NT2/D1 (cell line): ENCODE measurements at places on chromosomes 6 and 20.

DNA sequence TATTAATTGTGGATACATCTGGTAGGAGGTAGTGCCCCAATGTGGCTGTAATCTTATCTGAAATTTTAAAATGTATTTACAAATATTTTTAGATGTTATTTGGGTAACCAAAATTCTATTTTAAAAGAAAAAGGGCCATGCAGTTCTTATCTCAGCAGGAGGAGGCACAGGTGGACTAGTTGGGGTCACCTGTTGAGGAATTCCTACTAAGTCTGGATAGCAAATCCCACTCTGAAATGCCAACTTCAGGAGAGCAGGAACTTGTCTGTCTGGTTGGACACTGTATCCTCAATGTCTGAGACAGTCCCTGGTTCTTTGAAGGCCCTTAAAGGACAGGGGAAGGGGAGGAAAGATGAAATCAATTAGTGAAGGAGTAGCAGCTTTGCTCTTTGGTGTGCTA lies 82.6 kb downstream of the EYA2 start:
- DNase-seq, result no peak

GRCh38 chr6:25060522-25060921 lies 124.8 kb upstream of the RIPOR2 start:
- no peak for DNase-seq

DNA sequence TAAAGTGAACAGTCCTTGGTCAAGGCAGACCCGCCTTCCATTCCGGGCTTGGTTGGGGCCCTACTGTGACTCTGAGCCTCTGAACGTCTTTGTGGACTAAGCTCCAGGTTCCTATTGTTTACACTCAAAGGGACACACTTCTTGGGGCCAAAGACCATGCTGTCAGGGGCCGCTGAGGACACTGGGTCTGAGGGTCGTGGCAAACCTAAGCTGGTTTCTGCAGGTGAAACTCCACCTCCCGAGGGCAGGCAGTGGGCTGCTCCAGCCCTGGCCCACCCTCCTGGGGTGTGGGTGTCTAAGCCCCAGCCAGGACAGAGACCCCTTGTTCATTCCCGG lies 43.1 kb downstream of the DSTN start:
- DNase-seq, result no peak

- DNase-seq, result no peak
Measured at GRCh38 chr20:47380481-47380880, 24.0 kb upstream of the ZMYND8 start.

DNA sequence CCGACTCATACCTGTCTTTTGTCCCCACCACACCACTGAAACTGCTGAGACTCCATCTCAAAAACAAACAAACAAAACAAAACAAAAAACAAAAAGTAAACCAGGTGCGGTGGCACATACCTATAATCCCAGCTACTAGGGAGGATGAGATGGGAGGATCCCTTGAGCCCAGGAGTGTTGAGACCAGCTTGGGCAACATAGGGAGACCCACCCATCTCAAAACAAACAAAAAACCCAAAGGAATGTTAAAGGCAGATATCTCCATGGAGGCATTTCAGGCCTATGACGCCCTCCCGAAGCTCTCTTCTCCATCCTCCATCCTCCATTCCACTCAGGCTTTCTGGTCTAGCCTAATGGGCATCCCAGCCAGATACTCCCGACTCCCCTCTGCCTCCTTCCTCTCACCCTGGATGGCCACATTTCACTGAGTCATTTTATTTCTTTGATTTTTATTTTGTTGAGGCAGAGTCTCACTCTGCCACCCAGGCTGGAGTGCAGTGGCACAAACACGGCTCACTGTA lies 3.2 kb upstream of the SLC4A11 start:
- no peak for DNase-seq

DNA sequence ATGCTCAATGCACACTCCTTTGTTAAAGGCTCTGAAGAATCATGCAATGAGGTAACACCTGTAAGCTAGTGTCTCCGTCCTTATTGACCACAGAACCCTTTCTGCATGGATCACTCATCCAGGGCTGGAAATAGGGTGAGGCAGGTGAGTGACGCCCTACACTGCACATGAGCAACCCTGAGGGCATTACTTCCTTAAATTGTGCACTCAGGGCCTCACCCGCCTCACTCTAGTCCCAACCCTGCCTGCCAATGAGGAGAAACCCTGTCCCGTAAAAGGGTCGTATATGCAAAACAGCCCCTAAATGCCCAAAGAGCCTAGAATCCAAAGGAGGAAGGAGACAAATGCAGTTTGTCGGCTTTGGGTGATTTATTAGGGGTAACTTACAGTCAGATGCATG lies 33.6 kb upstream of the NOP56 start:
- DNase-seq, result no peak

- DNase-seq, result no peak
Measured at GRCh38 chr20:62236200-62236599, 2.1 kb upstream of the OSBPL2 start.

- DNase-seq, result no peak
Measured at GRCh38 chr6:16761471-16762267, 409 bp upstream of the ATXN1 start.

DNA sequence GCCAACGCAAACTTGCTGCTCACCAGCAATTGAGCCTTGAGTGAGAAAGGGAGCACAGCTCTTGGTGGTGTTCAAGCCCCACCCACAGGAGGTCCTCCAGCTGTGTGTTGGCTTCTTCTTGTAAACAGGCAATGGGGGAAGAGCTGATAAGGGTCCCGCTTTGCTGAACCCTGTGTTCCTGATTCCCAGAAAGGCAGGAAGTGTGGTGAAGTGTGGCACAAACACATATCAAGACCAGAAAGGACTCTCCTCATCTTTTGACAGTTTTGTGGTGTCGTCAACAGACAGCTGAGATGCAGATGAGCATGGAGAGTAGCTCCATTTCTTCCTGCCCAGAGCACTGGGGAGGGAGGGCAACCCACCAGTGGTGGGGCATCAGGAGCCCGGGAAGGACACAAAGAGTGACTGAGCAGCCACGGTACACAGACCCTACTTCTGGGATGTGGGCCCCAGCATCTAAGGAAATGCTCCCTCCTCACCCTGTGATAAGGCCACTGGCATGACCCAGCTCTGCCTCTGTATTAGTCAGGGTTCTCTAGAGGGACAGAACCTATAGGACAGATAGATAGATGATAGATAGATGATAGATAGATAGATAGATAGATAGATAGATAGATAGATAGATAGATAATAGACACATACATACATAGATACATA lies 188.9 kb upstream of the TAB2 start:
- no peak for DNase-seq

GRCh38 chr20:49230561-49231133 lies 11.4 kb downstream of the DDX27 start:
- DNase-seq, result peak; percentile 55

DNA sequence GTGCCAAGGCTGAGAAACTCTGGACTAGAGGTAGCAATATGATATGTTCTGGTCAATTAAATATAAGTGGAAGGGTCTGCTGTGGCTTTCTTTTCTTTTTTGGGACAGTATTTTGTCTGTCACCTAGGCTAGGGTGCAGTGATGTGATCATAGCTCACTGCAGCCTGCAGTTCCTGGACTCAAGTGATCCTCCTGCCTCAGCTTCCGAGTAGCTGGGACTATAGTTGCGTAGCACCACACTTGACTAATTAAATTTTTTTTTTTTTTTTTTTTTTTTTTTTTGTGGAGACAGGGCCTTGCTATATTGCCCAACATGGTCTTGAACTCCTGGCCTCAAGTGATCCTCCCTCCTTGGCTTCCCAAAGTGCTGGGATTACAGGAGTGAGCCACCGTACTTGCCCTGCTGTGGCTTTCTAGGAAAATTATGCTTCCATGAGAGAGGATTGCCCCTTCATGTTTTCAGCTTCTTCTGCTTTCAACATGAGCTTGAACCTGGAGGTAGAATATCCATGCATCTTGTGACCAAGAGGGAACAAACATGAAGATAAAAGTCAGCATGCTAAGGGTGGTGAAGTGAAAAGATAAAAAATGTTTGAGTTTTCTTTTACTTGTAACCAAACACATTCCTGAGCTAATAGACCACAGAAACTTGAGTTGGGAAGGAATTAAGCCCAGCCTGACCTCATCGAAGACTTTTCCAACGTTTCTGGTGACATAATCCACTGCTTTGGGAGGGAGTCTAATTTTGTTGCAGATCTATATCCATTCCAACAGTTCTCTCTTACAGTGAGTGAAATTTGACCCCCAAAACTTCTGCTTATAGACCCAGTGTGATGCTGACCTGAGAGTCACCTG lies 75.1 kb downstream of the CARMIL1 start:
- DNase-seq, result no peak

DNA sequence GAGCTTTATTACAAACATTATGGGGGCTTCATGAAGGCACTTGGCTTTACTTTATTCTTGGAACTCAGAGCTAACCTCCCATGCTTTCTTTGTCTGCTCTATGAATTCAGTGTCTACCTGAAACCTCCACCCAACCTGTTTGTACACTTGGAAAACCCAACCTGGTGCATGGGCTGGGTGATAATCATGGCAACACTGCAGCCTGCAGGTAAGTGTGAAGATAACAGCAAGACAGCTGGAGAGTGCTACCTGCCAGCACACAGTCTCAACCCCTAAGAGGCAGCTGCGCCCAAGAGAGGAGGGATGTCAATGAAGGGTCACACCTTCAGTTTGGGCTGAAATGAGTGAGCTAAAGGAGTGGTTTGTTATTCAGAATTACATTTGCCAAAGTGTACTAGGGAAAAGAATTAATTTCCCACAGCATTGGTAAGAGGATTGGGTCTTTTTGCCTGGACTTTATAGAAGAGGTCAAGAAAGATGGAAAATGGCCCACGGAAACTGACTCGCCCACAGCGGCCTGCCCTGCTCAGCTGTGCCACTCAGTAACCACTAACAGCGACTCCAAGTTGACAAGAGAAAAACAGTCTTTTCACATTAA lies 24.4 kb downstream of the FOXQ1 start:
- no peak for DNase-seq

GRCh38 chr6:11412011-11412424 lies 125.5 kb upstream of the TMEM170B start:
- DNase-seq, result no peak

GRCh38 chr6:16976385-16977183 lies 125.3 kb upstream of the STMND1 start:
- no peak for DNase-seq

- DNase-seq, result no peak
Measured at GRCh38 chr6:38103921-38104320, 284.4 kb downstream of the ZFAND3 start.

DNA sequence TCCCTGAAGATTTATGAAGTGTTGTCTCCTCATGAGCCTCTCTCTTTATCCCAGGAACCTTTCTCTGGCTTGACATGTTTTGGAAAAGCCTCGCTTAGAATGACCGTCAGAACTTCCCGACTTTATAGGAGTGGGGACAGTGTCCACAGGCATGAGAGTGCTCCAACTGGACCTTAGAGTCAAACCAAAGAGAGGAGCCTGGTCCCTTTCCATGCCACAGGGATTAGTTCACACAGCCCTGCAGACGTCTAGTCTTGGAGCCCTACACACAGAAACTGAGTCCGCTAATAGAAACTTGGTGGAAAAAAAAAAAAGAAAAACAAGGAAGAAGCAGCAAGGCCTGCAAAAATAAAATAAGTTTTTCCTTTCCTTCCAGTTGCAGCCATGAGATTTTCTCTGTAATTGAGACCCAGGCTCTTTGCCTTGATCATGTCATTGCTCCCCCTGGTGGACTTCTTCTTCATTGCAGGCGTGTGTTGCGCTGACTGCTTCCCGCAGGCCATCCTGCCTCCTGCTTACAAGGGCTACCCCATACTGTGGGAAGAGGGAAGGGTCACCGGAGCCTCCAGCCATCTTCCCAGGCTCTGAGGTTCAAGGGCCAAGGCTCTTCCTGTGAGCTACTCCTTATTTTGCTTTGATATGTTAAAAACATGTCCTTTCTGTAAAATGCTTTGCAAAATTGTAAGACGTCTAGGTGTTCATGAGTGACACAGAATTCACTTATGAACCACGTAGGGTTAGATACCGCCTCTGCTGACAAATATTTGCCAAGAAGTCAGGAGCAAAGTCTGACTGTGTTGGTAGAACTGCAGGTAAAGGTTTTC lies 201.0 kb downstream of the UST start:
- peak; percentile 74 for DNase-seq

DNA sequence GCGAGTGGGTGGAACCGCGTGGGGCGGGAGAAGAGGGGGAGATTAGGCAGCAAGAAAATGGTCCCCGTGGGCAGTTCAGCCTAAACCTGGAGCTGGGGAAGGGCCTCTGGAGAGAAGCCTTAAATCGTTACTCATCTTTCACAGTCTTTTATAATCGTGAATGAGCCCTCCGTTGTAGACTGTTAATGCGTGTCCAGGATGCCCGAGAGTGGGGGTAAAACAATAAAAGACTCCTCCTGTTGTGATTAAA lies 11.0 kb upstream of the ELOVL5 start:
- DNase-seq, result no peak

- no peak for DNase-seq
Measured at GRCh38 chr20:59377842-59378241, 77.4 kb downstream of the EDN3 start.

DNA sequence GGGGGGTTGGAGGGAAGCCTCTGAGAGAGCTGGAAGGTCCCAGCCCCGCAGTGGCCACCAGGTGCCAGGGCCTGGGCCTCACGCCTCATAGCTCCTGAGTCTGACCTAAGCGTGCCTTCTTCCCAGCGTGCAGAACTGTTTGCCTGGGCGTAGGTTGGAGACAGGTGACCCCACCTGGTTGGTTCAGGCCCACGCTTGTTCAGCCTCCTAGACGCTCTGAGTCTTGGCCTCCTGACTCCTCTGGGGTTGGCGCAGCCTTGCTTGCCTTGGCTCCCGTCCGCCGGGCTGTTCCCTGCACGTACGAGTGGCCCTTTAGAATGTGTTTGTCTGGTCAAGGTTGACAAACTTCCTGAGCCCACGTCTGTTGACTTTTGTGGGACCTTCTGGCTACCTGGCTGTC lies 70.8 kb downstream of the EYA2 start:
- DNase-seq, result no peak

DNA sequence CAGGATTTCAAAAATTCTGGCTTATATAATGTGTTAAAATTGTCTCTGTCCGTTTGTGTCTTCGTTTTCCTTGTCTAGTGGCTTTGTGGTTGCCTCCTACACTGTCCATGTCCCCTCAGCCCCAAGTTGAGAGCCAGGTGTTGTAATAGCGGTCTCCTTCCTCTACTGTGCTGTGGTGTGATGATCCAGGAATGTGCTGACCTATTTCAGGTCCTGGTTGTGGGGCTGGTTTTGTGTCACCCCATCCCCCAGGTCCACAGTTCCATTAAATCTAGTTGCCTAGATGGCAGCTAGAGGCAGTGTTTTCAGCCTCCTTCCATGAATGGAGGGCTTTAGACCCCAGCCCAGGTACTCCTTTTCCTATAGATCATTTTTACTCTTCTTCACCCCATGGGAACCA lies 128.7 kb downstream of the DNAH8 start:
- DNase-seq, result peak; percentile 1

DNA sequence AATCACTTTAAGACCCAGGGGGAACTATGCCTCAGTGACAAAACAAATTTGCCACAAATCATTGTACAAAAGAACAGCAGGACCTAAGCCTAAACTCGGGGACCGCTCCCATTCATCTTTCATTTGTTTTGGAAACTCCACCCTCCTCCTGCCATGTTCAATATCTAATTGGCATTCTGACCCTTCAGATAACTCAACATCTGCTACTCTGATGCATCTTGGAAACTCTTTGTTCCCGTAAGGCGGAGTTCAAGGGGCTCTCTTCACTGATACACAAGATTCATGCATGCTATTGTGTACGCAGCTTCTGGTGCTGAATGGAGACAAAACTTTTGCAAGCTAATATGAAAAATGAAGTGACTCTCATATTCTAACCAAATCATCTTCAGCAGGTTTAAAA lies 187.6 kb downstream of the ZFP64 start:
- DNase-seq, result no peak

GRCh38 chr20:21510414-21511384 lies 3.2 kb downstream of the NKX2-2 start:
- no peak for DNase-seq

GRCh38 chr6:22208026-22208425 lies 88.8 kb downstream of the PRL start:
- no peak for DNase-seq
